ENCODE measurements at places on chromosomes 12 and 14. TPM values are rescaled to one million over a fixed set of nuclear protein-coding genes. Genes with fewer than 3 reads are reported as not detected.
A peak's percentile ranks its signal among the peaks of the same experiment; 100 is the strongest.

DNA sequence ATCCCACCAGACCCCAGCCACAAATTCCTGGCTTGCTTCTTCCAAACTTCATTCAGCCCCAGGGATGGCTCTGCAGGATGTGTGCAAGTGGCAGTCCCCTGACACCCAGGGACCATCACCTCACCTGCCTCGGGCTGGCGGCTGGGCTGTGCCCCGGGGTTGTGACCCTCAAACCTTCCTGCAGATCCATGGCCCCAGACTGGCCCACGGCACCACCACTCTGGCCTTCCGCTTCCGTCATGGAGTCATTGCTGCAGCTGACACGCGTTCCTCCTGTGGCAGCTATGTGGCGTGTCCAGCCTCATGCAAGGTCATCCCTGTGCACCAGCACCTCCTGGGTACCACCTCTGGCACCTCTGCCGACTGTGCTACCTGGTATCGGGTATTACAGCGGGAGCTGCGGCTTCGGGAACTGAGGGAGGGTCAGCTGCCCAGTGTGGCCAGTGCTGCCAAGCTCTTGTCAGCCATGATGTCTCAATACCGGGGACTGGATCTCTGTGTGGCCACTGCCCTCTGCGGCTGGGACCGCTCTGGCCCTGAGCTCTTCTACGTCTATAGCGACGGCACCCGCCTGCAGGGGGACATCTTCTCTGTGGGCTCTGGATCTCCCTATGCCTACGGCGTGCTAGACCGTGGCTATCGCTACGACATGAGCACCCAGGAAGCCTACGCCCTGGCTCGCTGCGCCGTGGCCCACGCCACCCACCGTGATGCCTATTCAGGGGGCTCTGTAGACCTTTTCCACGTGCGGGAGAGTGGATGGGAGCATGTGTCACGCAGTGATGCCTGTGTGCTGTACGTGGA lies at the start of gene PSMB11:
Gene PSMB11, plus strand, starts transcription at position 51 of the 804 bp plus-strand sequence. Its CDS starts 14 bp downstream, at position 65.
- DNase-seq = no peak

DNA sequence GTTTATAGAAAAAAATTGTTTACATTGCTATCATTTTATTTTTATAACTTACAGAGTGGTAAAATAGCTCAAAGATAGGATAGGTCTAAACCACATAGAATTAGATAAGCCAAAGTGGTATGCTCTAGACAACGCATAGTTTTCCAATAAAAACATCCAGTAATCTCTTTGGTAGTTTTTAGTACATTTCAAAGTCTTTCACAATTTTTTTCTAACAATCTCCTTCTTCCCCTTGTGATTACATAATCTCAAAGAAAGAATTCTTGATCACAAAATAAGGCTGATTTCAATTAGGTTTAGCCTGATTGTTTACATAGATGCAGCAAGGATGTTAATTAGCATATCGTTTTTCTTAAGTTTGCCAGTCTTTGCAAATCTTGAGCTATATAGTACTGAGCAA lies 460.0 kb downstream of the FUT8 start:
- no peak for DNase-seq

GRCh38 chr12:94874518-94875302 lies 128.8 kb downstream of the NDUFA12 start:
- no peak for DNase-seq

DNA sequence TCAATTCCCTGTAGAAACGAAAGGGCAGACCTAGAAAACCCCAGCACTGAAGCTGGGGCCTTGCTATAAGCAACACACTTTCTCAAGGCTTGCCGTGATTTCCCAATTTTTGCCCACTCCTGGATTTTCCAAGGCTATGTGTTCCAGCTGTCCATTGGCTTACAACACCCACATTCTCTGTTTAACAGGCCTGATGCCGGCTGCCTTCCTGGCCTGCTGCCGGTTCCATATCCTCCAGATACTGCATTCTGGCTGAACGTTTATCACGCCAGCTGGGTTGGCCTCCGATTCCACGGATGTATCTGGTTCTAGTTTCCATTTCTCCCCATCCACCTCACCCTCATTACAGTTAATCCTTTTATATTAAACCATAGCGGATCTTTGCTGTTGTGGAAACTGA lies 2.0 kb upstream of the PCNX1 start:
- peak; percentile 81 for DNase-seq

DNA sequence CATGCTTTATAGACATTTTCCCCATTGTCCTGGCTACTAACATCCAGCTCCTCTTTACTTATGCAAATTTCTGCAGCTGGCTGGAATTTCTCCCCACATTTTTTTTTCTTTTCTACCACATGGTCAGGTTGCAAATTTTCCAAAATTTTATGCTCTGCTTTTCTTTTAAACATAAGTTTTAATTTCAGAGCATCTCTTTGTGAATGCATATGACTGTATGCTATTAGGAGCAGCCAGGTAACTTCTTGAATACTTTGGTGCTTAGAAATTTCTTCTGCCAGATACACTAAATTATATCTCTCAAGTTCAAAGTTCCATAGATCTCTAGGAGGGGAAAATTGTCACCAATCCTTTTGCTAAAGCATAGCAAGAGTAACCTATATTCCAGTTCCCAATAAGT lies 365.9 kb downstream of the LRFN5 start:
- no peak for DNase-seq

GRCh38 chr14:99192830-99193229 lies 79.2 kb downstream of the BCL11B start:
- no peak for DNase-seq

GRCh38 chr14:73591690-73592449 lies at the start of gene ACOT4:
Gene ACOT4 (plus strand): TSS chr14:73591873. CDS start chr14:73591960, 87 bp downstream.
- DNase-seq = peak; percentile 63

GRCh38 chr12:89117448-89118034 lies 234.8 kb downstream of the DUSP6 start:
- no peak for DNase-seq

Gene LRP1
- total RNA-seq = 108 TPM

GRCh38 chr12:68290126-68290525 lies 36.7 kb upstream of the IL22 start:
- no peak for DNase-seq

DNA sequence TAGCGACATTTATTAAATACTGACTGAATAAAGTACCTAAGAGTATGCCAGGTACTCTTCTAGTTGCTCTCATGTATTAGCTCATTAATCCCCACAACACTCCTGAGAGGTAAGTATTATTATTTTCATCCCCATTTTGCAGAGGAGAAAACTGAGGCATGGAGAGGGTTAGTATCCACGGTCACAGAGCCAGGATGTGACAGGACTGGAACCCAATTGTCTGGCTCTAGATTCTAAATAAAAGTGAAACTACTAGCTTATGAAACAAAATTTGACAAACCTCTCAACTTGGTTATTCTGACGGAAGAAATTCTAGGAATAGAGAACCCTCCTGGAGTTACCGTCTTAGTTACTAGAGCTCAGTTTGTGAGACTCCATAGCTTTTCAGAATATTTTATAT lies 112.2 kb downstream of the CHST11 start:
- no peak for DNase-seq

- DNase-seq = no peak
Measured at GRCh38 chr12:50621399-50622300, 116.9 kb downstream of the DIP2B start.

DNA sequence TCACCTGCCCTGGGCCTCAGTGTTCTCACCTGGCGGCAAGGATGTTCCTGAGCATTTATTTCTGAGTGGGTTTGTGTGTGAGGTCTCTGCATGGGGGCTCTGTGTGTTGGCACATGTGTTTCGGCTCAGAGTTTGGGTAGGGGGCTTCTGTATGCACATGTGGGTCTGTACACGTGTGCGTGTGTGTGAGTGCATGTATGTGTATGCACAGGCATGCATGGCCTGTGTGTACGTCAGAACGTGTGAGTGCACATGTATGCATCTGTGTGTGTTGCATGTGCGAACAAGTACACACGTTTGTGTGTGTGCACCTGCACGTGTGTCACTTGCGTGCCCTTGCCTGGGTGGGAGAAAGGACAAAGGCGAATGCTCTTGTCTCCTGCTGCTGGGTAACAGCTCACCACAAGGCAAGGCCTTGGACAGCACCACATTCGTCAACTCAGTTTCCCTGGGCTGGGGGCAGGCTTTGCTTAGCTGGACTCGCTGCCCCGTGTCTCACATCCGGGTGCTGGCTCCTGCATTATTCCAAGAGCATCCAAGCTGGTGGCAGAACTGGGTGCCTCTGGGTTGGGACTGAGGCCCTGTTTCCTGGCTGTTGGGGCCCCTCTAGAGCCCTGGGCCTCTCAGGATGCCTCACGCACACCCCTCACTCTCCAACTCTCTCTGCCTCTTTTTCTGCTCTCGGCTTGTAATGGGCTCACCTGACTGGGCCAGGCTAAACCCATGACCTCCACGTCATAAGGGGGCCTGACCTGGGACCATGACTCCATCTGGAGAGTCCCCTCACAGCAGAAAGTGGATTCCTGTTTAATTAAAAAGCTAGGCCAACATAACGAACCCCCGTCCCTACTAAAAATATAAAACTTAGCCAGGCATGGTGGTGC lies 153.6 kb upstream of the C14orf180 start:
- DNase-seq = no peak

Gene TRHDE
- 0.35 TPM for total RNA-seq

Gene PDZRN4
- total RNA-seq = 0.22 TPM

Gene LRRIQ1
- total RNA-seq = not detected

- no peak for DNase-seq
Measured at GRCh38 chr14:56153267-56153666, 35.1 kb downstream of the PELI2 start.

Gene RAD9B
- total RNA-seq = 0.62 TPM

DNA sequence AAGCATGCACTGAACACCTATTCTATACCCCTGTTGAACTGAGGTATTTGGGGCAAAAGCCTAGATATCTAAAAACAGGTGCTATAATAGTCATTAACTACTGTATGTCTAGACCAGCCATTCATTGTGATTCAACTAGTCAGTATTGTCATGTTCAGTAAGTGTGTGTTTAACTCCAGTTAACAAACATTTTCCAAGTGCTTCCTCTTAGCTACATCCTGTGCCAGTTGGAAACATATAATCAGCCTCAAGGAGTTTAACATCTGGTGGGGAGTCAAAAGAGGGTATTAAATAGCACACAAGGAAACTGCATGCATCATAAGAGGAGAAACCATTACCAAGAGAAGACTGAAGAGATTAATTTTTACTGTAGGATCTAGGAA lies 20.4 kb downstream of the TMTC1 start:
- DNase-seq = no peak

DNA sequence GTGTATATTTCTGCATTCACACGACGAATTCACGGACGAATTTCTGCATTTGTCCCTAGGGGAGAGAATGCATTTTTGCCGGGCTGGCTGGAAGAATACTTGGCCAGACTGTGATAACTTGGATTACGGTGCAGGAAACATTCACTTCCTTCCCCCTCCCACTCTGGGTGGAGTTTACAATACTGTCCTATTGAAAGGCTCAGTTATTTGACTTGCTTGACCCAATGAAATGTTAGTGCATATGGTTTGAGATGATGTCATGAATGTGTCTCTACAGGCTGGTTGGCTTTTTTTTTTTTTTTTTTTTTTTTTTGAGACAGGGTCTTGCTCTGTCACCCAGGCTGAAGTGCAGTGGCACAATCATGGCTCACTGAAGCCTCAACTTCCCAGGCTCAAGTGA lies 90.7 kb upstream of the NOS1 start:
- DNase-seq = no peak

GRCh38 chr12:1606021-1606622 lies 11.7 kb upstream of the FBXL14 start:
- DNase-seq = peak; percentile 97

GRCh38 chr14:33781236-33781635 lies 169.6 kb downstream of the EGLN3 start:
- DNase-seq = no peak

DNA sequence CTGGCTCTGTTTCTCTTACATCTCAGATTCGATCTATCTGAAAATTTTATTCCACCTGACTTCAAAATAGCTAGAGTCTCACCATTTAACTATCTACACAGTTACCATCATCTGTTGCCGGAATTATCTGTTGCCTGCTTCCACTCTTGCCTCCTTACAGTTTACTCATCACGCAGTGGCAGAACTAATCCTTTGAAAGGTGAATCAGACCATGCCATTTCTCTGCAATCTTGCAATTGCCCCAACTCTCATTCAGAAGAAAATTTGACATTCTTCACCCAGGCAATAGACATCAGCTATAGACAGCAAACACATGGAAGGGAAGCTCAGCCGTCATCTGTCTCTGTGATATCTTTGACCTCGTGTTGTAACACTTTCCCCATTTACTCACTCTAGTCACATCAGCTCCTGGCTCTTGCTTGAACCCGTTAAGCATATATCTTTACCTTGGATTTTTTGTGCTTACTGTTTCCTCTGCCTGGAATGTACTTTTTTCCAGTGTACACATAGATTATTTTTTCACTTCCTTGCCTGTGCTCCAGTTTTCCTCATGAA lies 85.5 kb downstream of the PDE3A start:
- no peak for DNase-seq

Gene TSPAN9
- 159 TPM for total RNA-seq

DNA sequence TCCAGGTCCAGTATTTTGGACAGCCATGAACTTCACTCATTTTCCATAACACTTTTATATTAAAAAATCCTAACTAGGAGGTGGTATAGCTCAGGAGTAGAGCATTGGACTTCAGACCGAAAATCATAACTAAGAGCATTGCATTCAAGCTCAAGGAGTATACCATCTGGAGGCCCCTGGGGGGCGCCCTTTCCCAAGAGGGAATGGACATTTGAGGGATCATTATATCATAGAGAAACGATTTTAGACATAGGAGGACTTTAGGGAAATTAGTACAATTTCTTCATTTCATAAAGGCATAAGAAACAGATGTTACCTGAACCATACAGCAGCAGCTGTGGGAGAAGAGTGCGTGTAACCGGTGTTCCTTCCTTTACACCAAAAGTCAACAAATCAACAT lies 5.2 kb upstream of the ATG14 start:
- no peak for DNase-seq

- peak; percentile 66 for DNase-seq
Measured at GRCh38 chr14:96037891-96038557, 1.1 kb upstream of the C14orf132 start.

DNA sequence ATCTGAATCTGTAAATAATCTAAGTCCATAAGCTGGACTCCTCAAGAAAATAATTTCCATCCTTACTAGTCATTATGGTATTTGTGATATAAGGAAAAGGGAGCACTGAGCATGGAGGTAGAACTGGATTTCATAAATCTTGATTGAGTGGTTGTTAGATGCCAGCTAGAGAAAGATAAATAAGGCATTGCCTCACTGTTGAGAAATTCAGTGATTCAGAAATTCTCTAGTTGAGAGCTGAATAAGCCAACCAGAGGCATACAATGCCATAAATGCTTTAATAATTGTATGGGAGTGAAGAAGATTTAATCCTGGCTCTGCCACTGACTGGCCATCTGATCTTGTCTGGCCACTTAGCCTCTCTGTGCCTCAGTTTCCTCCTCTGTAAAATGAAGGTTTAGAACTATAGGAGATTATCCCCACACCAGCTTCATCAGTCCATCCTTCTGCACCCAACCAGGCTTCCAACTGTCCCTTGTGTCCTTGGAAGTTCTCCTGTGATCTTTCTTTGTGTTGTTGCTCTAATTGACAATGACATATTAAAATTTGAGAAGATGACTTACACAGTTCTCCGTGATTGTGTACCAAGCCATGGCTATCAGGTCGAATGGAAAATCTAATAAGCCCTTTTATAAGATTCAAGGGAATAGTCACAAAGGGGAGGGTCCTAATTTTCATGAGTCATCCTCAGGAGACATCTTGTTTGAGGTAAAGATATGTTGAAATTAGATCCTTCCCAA lies 394.3 kb downstream of the EGLN3 start:
- DNase-seq = no peak

Gene VSIG10
- 12.6 TPM for total RNA-seq
